ENCODE measurements at places on chromosomes 5 and 9. TPM values are rescaled to one million over a fixed set of nuclear protein-coding genes. Genes with fewer than 3 reads are reported as not detected.

DNA sequence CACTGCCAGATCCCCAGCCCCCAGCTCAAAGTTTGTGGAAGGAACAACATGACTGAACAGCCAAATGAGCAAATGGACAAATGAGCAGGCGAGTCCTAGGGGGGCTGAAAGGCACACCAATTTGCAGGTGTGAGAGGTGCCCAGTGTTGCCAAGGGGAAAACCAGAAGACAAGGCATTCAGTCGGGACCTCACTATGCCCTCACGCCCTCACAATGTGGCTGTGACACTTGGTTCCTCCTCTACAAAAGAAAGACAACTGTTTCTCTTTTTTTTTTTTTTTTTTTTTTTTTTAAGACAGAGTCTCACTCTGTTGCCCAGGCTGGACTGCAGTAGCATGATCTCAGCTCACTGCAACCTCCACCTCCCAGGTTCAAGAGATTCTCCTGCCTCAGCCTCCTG, 28.0 kb downstream of the TNIP1 start:
- no peak overlapping the region for H3K27ac ChIP-seq
- H3K27me3 ChIP-seq, result no peaks in the 10 kb centered on the region
- no peak for DNase-seq
- H3K4me1 ChIP-seq, result peaks cover 30% of the 10 kb centered on the region
- no peak overlapping the region for H3K4me3 ChIP-seq
- H3K36me3 ChIP-seq, result peaks cover 85% of the 10 kb centered on the region

GRCh38 chr5:74251141-74252035, 389.1 kb downstream of the ENC1 start:
- peak overlapping the region; percentile 31 for H3K27ac ChIP-seq
- peaks cover 11% of the 10 kb centered on the region for H3K4me1 ChIP-seq
- H3K36me3 ChIP-seq, result no peaks in the 10 kb centered on the region
- H3K4me3 ChIP-seq, result no peak overlapping the region
- DNase-seq, result no peak

MYOZ3 gene
- total RNA-seq, result 6.2 TPM

KCNV2 gene
- not detected for total RNA-seq

DNA sequence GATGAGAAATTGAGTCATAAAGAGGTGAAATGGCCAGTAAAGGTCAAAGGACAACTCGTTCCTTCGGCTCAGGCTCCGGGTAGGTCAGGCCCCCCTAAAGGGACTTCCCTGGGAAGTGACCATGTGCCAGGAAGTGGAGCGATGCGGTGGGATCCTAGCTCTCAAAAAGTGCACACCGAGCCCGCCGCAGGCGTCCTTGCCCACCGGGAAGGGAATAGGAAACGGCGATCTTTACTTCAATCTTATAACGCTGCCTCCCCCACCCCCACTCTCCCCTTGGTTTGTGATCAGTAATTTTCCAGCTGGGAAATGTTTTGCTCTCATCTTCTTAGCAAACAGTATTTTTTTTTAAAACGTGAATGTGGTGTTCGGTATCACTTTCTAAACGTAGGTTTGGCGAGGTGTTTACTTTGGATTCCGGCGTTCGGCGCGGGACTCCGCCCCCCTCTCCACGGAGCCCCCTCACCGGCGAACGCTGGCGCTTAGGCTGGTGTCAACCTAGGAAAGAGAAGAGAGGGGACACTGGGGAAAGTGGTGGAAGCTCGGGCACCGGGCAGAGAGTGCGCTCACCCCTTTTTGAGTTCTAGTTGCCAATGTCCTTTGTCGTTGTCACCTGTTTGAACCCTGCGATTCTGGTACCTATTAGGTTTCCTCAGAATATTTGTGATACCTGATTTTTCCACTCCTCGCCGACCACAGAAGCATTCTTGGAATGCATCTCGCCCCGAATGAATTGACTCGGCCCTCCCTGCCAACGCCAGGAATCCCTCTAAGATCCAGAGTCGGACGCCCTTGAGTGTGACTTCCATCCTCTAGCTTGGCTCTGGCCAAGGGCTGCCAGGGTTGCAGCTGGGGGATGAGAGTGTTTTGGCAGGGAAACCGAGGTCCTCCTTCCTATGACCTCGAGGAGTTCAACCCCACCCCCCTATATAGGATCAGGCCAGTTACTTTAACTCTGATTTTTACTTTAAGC, 1.8 kb upstream of the KLF4 start:
- peak overlapping the region; percentile 77 for H3K4me3 ChIP-seq
- peaks cover 53% of the 10 kb centered on the region for H3K4me1 ChIP-seq
- H3K27ac ChIP-seq, result peak overlapping the region; percentile 98
- peak; percentile 34 for DNase-seq
- H3K27me3 ChIP-seq, result no peaks in the 10 kb centered on the region
- peaks cover 8% of the 10 kb centered on the region for H3K36me3 ChIP-seq

DNA sequence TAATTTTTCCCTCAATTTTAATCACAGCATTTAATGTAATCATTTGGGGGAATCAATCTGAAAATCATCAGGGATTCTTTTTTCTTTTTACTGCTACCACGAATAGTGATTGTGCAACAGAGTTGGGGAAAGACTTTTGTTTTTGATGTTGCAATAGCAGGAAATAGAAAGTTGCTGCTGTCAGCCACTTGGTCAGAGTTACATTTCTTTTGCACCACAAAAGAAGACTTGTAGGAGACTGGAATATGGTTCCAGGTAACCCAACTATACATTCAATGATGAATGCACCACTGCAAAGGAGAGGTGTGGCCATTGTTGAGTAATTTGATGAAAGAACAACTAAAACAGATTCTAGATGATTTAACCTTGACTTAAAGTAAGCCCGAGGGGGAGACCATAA, 46.3 kb upstream of the PALM2AKAP2 start:
- H3K27me3 ChIP-seq, result no peaks in the 10 kb centered on the region
- H3K27ac ChIP-seq, result peak overlapping the region; percentile 34
- DNase-seq, result no peak
- peaks cover 29% of the 10 kb centered on the region for H3K4me1 ChIP-seq
- H3K36me3 ChIP-seq, result no peaks in the 10 kb centered on the region

DNA sequence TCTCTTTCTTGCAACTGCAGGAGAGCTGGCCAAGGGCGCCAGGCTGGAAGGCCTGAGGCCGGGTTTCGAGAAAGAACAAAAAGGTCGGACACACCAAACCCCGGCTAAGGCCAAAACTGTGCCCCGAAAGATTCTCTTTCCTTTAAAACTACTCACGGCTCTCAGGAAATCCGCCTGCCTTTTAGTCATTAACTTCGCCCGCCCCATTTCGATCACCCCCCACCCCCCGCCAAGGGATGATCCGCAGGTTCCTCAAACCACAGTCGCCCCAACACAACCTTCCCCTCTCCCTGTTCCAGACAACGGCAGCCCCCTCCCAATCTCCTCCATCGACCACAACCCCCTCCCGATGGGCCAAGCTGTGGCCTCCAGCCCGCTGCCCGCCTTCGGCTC, 536 bp downstream of the FEM1C start:
- H3K4me1 ChIP-seq, result peaks cover 55% of the 10 kb centered on the region
- H3K4me3 ChIP-seq, result peak overlapping the region; percentile 82
- H3K27ac ChIP-seq, result peak overlapping the region; percentile 96

DNA sequence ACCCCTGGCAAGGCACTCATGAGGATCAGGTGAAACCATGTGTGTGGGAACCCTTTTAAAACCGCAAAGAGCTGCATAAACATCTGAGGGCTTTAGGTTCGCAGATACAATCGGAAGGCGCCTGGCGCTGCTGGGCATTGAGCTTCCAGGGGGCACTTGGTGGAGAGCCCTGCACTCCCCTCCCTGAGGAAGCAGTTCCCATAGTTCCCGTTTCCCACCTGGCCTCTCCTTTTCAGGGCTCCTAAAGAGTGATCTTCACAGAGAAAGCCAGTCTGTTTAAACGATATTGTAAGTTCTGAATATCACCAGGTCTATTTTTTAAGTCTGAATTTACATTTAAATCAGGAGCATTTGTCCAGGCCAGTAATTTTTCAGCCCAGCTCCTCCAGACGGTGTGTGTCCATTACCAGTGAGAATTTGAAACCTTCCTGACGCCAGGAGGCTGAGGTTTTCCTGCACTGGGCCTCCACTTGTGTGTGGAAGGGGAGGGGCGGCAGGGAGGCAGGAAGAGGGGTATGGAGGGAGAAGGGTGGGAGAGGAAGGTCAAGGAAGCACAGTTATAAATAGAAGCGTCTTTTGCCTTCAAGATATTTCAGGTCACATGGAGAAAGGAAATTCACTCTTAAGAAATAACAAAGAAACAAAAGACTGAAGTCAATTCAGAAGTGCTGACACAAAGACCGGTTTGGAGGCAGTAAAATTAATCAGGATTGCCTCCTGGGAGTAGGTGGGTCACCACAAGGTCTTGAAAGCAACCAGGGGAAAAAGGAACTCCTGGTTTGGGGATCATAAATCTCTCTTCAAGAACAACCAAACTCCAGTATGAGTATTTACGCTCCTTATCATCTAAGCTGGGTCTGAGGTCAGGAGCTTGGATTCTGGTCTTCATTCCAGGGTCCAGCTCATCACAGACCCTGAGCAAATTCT, 14.3 kb upstream of the MGAT1 start:
- H3K27ac ChIP-seq, result peak overlapping the region; percentile 100
- no peaks in the 10 kb centered on the region for H3K27me3 ChIP-seq
- peaks cover 76% of the 10 kb centered on the region for H3K4me1 ChIP-seq
- H3K4me3 ChIP-seq, result peak overlapping the region; percentile 27
- no peaks in the 10 kb centered on the region for H3K36me3 ChIP-seq
- peak; percentile 56 for DNase-seq

PCDHB10 gene
- 0.63 TPM for total RNA-seq

GRCh38 chr5:119361594-119362125, 5.8 kb downstream of the TNFAIP8 start:
- no peaks in the 10 kb centered on the region for H3K36me3 ChIP-seq
- peaks cover 64% of the 10 kb centered on the region for H3K4me1 ChIP-seq
- no peaks in the 10 kb centered on the region for H3K27me3 ChIP-seq
- no peak overlapping the region for H3K27ac ChIP-seq

PTGES gene
- total RNA-seq, result 1.9 TPM

- DNase-seq, result peak; percentile 57
- peaks cover 37% of the 10 kb centered on the region for H3K36me3 ChIP-seq
- H3K27me3 ChIP-seq, result no peaks in the 10 kb centered on the region
These were observed 44.7 kb upstream of the IL17B start for GRCh38 chr5:149423794-149424268.

DNA sequence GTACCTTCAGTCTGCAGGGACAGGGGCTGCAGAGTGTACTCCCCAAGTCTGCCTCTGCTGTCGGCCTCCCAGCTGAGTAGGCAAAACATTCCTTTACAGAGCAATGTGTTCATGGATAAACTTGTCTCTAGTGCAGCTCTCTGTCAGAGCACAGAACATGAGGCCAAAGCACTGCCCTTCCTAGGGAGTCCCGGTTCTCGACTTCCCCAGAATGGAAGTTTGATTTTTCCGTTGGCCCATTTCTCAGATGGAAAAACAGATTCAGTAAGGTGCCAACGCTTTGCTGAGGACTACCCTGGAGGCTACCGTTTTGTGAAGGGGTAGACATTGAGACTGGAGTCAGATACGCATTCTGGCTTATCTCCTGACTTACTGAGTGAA, 422 bp upstream of the TRIM32 start:
- no peak for DNase-seq
- H3K4me1 ChIP-seq, result peaks cover 56% of the 10 kb centered on the region
- H3K36me3 ChIP-seq, result no peaks in the 10 kb centered on the region
- H3K27me3 ChIP-seq, result no peaks in the 10 kb centered on the region
- peak overlapping the region; percentile 84 for H3K4me3 ChIP-seq

ANKS6 gene
- total RNA-seq, result 4.8 TPM

ALDH1A1 gene
- total RNA-seq, result 20.7 TPM

PCDHGA4 gene
- 7.3 TPM for total RNA-seq

DNA sequence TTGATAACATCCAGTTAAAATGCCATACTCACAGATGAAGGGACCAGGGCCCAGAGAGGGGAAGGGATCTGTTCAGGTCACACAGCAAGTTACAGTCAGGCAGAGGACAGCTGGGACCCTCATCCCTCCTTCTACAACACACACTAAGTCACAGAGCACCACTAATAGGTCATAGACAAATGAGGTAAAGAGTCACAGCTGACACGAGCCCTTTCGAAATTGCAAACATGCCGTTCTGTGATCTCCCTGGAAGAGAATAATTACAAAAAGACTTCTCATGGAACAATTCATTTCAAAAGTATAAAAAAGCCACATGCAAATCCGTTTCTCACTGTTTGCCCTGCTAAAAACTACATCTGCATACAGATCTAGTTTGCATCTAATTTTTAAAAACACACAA, 15.5 kb downstream of the IGFBPL1 start:
- H3K36me3 ChIP-seq, result no peaks in the 10 kb centered on the region
- no peak overlapping the region for H3K27ac ChIP-seq
- H3K27me3 ChIP-seq, result peaks cover 67% of the 10 kb centered on the region
- no peak for DNase-seq

- H3K4me1 ChIP-seq, result no peaks in the 10 kb centered on the region
- no peak overlapping the region for H3K4me3 ChIP-seq
- no peak overlapping the region for H3K27ac ChIP-seq
- peaks cover 15% of the 10 kb centered on the region for H3K27me3 ChIP-seq
- no peak for DNase-seq
- H3K36me3 ChIP-seq, result no peaks in the 10 kb centered on the region
These were observed 87.8 kb upstream of the TLR4 start for GRCh38 chr9:117616431-117616831.

DNA sequence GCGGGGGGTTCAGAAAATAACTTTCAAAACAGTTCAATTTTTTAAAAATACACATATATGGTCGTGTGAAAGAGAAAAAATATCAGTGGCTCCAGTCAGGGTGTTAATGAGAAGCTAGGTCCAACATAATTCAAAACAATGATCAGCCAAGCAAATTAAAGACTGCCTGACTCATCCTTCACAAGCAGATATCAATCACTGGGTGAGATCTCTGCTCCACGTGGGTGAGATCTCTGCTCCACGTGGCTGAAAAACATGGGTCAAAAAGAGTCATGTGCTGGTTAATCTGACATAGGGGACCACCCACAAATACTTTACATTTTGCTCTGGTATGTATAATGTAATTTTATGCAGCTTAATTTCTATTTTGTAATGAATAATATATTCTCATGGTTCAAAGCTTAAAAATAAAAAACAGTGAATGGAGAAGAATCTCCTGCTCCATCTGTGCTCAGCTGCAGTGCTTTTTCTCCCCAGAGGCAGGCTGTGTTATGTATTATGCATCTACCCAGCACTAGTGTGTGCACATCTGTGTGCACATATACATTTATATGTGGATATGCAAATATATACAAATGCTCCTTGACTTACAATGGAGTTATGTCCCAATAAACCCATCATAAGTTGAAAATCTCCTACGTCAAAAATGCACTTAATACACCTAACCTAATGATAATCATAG, 93.1 kb upstream of the S1PR3 start:
- H3K27me3 ChIP-seq, result no peaks in the 10 kb centered on the region
- H3K4me1 ChIP-seq, result no peaks in the 10 kb centered on the region

Measured in left ventricle myocardium inferior (tissue), 1 donor.